Activated naive CD8-positive, alpha-beta T cell treated with anti-CD3 and anti-CD28 coated beads for 36 hours (primary cell): ENCODE measurements at places on chromosomes 4 and X. TPM values are rescaled to one million over a fixed set of nuclear protein-coding genes. Genes with fewer than 3 reads are reported as not detected.

MAGEC2 gene
- not detected for total RNA-seq

ANKRD50 gene
- total RNA-seq, result 0.48 TPM

MAML3 gene
- total RNA-seq, result 2.3 TPM

GLOD5 gene
- total RNA-seq, result not detected

NHS gene
- total RNA-seq, result 25.8 TPM

CYP2U1 gene
- total RNA-seq, result 2.7 TPM
